Stimulated activated CD8-positive, alpha-beta memory T cell treated with anti-CD3 and anti-CD28 coated beads, Interleukin-2, amount 100 ng/mL, for 1 hour (primary cell): ENCODE measurements at places on chromosomes 5 and 9.
A peak's percentile ranks its signal among the peaks of the same experiment; 100 is the strongest.

GRCh38 chr5:77239126-77239741 lies 28.8 kb downstream of the PDE8B start:
- no peak for DNase-seq

GRCh38 chr5:181246276-181247049 lies 2.8 kb upstream of the RACK1 start:
- peak; percentile 52 for DNase-seq

DNA sequence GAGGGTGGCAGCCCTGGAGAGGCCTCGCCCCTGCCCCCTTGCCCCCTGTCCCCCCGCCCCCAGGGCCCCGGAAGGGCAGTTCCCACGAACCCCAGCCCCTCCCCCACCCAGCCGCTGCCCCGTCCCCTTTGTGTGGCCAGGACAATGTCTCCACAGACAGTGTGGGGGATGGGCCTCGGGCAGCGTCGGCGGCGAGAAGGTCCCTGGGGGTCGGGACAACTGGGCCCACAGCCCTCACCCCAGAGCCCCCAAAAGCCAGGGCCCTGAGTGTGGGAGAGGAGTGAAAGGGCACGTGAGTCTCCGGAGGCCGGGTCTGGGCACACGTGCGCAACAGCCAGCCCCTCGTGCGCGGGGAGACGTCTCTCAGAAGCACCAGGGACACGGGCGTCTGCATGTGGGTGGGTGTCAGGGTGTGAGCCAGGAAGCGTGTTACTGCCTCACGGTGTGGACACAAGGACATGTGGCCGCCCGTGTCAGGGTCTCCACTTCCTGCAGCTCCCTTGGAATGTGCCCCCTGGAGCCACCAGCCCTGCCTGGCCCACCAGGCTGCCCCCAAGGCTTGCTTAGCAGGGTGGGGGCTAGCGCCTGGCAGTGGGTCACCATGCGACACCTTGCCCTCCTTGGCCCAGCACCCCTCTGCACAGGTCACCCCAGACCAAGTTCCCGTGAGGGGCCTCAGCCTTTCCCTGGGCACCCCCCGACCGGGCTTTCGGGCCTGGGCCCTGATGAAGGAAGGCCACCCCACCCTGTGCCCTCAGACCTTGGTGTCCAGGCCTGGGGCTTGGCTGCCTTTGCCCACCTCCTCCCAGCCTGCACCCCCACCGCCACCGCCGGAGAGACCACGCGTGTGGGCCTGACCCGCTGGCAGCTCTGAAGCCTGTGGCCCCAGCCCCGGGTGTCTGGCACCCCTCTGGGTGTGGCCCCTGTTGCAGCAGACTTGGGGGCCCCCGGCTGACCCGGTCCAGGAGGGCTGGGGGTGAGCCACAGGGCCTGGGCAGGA lies 12.8 kb upstream of the NRARP start:
- no peak for DNase-seq

- DNase-seq, result no peak
Measured at GRCh38 chr5:28328681-28329080, 1290.3 kb upstream of the CDH9 start.

DNA sequence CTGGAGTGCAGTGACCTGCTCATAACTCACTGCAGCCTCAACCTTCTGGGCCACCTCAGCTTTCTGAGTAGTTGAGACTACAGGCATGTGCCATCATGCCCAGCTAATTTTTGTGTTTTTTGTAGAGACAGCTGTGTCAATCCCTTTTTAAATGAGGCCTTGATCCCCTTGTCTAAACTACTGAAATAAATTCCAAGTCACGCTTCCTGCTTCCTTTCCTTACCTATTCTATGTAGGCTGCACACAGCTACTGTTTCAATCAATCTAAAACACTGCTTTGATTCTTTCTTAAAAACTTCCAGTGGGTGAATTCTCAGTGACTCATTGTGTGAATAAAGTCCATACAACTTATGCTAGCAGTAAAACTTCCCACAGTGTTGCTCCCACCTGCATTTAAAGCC lies 2.9 kb upstream of the C7 start:
- DNase-seq, result no peak

DNA sequence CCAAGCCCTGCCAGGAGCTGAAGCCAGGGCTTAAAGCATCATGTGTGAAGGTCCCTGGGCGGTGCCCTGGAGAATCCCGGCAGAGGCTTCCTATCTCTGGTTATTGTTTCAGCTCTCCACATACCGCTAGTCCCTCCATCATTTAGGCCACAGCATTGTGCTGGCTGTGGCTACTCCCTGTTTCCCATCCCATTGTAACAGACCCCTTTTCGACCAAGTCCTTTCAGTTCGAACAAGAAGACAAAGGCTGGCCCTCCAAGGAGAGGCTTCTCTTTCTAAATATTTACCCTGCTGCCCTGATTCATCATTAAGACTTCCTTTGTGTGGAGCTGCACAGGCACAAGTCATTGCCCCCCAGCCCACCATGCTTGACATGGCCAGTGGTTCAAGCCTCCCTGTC lies 41.6 kb downstream of the NEUROG1 start:
- DNase-seq, result no peak

GRCh38 chr9:134299883-134300282 lies 26.4 kb upstream of the RXRA start:
- DNase-seq, result no peak

- no peak for DNase-seq
Measured at GRCh38 chr9:93036887-93037475, 21.5 kb upstream of the SUSD3 start.

DNA sequence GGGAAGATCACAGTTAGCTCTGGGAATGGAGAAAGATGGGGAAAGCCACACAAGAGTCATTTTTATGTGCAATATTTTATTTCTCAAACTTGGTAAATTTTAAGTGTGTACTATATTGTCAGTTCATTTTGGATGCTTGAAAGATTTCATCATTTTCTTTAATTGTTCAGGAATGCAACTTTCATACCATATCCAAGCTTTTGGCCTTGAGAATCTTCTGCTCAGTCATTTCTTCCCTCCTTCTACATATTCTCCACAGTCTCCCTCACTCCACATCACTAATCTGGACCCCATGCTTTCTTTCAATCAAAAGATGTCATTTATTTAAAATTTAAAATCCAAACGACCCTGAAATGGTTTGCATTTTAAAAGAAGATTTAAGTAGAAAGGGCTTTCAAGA lies 135.4 kb downstream of the FAM114A2 start:
- no peak for DNase-seq

DNA sequence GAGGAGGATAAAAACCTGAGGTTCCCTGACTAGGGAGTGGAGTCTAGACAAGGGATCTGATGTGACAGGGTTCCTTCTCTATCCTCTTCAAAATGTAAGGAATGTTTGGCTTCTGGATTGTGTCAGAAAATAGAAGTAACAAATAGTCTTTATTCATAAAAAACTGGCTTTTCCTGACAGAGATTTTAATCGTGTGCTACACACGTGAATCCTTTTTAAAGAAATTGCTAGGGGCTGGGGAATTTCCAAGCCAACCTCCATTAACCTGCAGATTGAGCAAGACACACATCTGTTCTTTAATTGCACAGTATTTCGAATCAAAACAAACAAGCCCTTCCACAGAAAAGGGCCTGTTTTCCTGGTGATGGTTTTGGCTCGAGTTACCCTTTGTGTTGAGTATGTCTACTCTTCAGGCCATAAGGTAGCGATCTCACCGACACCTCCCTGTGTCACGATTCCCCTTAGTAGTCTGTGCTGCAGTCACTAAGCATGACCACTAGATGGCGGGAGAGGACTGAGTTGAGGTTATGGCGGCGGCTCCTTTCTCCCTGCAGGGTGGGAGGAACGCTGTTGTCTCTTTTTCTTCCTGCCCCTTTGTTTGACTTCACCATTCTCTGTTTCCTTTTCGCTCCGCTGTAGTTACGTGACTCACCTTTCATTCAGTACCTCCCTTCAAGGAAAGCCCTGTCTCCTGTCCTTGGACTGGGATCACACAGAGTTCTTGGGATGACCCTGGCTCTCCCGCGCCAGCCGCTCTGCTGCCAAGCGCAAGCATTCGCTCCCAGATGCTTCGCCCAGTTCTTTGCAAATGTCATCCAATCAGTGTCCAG lies 137.1 kb upstream of the SLC24A2 start:
- peak; percentile 58 for DNase-seq

DNA sequence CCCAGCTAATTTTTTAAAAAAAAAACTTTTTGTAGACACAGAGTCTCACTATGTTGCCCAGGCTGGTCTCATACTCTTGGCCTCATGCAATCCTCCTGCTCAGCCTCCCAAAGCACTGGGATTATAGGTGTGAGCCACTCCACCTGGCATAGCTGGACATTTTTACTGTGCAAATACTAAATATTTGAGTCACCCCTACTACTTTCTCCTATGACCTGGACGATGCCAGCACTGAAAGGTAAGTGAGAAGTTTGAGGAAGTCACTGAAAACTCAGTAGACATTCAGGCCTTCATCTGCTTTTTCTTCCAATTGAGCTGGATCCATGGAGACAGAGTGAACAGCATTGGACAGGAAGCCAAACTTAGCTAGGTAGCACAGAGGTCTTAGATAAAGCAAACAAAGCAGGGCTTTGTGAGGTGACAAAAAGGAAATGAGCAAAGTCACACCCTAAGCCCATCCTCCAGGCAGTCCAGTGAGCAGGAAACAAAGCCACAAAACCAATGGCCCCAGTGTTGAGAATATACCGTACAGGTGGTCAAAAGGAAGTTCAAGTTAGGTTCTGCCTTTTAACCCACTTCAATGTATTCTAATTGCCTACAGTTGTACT lies 192.6 kb upstream of the RASA1 start:
- DNase-seq, result no peak

GRCh38 chr9:125922854-125923253 lies 175.7 kb downstream of the PBX3 start:
- DNase-seq, result no peak

GRCh38 chr5:30596495-30597064 lies 596.9 kb upstream of the CDH6 start:
- DNase-seq, result no peak

GRCh38 chr9:125161284-125161918 lies 18.1 kb upstream of the SCAI start:
- no peak for DNase-seq

DNA sequence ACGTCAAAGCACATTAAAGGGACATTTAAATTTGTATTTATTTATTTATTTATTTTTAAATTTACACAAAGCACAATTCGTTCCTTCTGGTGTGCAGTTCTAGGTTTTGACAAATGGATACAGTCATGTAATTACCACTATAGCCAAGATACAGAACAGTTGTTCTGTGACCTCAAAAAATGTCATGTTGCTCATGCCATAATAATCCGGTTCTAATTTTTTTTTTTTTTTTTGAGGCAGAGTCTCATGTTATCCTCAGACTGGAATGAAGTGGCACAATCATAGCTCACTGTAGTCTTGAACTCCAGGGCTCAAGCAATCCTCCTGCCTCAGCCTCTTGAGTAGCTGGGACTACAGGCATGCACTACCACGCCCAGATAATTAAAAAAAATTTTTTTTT lies 7.8 kb downstream of the IGFBPL1 start:
- DNase-seq, result no peak

DNA sequence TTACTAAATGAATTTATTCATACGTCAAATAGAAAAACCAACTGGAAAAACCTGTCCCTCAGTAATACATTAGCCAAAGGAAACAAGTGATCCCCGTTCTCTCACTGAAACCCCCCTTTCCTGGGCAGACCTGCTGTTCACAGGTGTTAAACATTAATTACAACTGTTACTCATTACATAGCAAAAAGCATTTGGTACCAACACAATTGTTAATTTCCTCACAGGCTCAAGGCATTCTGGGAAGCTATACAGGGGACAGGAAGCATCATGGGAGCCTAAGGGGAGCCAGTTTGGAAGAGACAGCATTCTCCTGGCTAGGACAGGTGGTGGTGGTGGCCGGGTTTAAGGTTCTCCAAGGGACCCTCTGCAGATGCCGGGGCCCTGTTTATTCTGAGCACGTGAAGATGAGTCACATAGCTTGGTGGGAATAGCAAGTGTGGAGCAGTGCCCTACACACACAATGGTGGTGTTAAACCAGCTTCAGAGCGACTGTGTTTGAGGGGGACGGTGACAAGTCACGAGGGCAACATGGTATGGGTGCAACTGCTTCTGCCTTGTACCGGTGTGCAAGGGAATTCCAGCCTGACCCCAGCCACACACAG lies 62.6 kb upstream of the SLC25A51 start:
- DNase-seq, result no peak

GRCh38 chr9:70367305-70367930 lies 47.0 kb downstream of the KLF9 start:
- DNase-seq, result no peak

DNA sequence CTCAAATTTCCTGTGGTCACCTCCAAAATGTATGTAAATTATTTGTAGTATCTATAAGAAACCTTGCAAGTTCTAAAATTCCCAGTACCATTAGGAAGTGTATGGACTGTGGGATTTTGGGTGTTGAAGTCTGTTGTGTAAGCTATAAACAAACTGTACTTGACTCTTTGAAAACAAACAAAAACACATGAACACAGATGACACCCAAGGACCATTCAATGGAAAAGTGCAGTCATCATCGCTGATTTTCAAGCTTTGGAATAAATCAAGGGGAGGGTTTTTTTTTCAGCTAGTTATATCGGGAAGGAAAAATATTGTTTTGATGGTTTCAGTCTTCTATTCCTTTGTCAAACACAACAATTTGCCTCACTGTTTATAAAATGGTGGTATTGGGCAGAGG lies 49.6 kb downstream of the ELL2 start:
- no peak for DNase-seq
